ENCODE measurements at places on chromosomes 2 and 18.

DNA sequence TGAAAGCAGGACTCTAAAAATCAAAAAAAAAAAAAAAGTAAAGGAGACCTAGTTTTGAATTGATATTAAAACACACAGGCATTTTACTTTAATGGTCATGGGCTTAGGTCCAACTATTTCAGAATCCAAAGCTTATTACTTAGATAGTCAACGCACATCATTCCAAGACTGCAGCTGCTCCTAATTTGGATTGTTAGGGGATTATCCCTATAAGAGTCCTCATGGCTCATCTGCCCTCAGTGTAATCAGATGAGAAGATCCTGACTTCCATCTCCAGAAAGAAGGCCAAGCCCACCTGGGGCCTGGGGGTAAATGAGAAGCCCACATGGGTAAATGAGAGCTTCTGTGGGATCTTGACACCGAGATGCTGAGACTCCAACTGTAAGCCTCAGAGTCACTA is 424.2 kb downstream of the NRXN1 start:
- DNase-seq = no peak

GRCh38 chr2:53787614-53788289 is 908 bp downstream of the ERLEC1 start:
- peak; percentile 13 for DNase-seq

DNA sequence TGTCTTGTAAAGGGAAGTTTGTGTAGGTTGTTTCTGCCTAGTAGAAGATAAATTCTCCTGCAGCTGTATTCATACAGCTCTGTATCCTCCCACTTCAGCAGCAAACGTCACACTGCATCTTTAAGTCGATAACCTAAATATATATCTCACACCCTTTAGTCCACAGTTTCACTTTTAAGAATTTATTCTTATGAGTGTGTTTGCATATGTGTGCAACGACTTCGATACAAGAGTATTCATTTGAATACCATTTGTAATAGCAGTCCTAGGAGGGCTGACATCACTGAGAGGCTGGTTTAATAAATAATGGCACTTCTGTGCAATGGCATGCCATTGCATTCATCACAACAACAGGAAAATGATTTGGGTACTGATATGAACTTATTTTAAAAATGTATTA is 63.8 kb upstream of the MSH6 start:
- DNase-seq = no peak

DNA sequence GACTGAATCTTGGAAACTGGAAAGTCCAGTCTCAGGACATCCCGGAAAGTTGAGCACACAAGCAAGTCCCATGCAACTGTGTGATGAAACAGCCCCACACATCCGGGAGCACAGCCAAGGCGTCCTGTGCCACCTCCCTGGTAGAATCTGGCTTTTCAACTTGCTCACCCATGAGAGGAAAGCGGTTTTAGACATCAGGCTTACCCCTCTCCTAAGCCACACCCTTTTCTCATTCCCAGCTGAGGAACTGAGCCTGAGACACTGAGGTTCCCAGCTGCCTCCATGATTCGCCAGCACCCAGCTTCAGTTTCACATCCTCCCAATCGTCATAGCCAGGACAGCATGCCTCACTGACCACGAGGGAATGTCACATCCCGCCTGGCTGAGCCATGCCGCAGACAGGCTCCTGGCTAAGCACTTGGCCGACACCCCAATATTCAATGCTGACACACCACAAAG is 60.3 kb downstream of the STEAP3 start:
- no peak for DNase-seq

GRCh38 chr2:138421971-138422335 is 79.6 kb upstream of the SPOPL start:
- no peak for DNase-seq

DNA sequence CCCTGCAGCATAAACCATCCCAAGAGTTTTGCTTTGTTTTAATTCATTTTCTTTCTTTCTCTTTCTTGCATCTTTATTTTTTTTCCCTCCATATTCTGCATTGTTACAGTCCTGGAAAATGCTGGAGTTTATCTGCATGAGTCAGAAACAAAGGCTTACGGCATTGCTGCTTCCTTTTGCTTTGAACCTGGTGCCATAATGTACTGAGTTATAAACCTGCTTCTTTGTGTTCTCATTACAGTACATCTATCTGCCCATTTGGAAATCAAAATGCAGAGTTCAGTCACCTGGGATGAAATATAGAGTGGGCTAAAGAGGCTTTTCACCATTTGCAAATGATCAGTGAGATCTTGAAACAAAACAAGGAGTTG is 1009.2 kb upstream of the FANCL start:
- no peak for DNase-seq

- no peak for DNase-seq
Measured at GRCh38 chr18:25672490-25672889, 320.5 kb upstream of the ZNF521 start.

- DNase-seq = no peak
Measured at GRCh38 chr2:124623560-124623959, 598.5 kb downstream of the CNTNAP5 start.

DNA sequence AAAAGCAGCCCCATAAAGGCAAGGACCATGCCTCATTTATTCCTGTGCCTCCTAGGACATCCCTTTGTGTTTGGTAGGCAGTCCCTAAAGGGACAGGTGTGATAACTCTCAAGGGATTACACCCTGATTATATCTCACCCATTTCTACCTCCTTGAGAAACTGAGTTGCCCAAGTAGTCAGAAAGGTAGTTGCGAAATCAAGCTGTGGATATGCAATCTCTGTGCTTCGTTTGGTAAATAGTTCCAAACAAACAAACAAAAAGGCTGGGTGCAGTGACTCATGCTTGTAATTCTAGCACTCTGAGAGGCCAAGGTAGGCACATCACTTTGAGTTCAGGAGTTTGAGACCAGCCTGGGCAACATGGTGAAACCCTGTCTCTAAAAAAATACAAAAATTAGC is 100.2 kb upstream of the ARL5A start:
- DNase-seq = no peak

DNA sequence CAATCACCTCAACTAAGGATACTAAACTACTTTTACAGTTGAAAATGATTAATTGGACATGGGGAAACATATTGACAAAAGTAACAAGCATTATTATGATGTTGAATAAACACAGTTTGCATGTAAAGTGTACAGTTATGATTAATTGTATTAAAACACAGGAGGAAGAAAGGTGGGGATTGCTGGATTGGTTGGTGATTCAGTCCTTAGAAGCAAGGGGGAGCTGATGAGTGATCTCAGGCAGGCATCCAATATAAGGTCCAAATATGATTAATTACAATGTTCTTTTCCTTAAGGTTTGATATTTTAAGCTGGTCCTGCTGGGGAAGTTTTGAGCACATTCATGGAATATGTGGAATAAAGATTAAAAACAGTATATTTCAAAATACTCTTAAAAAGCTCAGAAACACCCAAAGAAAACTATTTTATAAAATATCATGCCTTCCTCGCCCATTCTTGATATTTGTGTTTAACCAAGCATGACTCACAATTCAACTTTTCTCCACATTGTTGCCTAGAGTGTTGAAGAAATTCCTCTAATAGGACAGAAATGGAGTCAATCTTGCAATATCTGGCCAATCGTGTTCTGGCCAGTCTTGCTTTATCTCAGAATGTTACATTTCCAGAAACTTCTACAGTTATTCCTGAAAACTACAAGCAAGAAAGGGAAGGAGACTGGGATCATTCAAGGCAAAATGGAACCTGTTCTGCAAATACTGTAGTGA is 268.2 kb downstream of the RPIA start:
- DNase-seq = no peak

DNA sequence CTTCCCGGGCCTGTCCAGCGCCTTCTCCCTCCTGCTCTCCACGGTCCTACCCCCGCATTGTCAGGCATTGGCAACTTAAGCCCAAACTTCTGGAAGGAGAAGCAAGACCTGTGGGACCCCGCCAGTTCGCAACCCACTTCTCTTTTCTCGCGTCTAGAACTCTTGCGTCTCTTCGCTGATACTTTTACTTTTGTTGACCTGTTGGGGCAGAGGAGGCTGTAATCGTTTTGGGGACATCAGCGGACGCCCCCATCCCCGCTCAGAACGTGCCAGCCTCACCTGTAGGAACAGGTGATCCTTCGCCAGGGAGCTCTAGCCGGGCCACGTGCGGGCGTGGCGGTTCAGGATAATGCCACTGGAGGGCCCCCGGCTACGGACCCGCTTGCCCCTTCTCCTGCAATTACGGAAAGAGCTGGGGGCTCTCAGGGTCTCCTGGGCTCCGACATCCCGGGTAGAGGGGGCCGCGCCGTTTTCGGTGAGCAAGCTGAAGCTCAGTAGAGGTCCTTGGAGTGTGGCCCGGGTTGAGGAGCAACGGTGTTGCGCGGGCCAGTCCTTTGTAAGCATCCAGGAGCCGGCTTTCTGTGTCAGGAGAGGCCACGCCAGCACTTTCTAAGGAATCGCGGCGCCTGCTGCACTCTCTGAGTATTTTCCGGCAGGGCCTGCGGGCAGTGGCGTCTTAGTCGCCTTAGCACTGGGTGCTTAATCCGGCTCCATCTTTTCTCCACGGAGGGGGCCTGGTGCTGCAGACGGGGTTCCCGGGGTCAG is 1.6 kb downstream of the MTCL1 start:
- no peak for DNase-seq

DNA sequence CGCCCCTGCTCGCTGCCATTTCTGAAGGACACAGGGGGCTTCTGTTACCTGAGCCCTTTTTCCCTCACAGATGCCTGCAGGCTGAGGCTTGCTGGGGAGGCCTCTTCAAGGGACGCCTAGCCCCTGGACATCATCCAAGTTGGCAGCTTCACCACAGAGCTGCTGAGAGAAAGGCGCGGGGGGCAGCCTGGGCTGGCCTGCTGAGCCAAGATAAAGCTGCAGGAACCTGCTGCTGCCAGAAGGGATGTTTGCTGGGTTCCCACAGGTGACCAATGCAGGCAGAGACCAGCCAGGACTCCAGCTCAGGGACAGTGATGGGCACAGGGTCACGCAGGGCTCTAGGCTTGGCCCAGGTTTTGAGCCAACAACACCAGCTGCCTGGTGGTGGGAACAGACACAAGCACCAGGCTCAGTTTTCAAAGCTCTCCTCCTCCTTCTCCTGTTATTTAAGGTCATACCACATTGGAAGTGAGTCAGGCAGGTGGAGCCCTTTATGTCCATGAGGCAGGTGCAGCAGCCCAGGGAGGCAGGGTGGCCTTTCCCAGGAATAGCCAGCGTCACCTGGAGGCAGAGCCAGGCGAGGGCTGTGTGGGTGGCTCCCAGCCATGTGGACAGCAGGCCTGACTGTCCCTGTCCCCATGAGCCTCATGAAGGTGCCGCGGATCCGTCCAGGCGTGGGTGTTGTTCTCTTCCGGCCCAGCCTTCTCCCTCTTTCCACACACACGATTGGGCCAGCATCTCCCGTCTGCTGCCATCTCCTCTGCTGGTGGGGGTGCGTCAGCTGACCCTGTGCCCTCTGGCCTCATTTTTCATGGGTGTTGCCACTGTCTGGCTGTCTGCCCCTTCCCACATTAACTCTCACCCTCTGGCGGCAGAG is 515.5 kb upstream of the MYT1L start:
- DNase-seq = no peak

DNA sequence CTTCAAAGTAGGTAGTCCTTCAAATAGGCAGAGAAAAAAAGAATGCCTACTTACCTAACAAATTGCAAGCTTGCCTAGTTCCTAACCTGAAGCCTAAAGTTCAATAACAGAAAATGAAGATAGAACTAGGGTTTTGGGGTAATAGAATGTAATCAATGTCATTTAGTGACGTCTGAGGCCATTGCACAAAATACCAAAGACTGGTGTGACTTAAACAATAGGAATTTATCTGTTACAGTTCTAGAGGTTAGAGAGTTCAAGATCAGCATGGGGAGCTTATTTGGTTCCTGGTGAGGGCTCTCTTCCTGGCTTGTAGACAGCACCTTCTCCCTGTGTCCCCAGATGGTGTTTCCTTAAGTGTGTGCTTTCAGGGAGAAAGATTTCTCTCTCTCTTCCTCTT is 4.7 kb upstream of the NPC1 start:
- DNase-seq = no peak

DNA sequence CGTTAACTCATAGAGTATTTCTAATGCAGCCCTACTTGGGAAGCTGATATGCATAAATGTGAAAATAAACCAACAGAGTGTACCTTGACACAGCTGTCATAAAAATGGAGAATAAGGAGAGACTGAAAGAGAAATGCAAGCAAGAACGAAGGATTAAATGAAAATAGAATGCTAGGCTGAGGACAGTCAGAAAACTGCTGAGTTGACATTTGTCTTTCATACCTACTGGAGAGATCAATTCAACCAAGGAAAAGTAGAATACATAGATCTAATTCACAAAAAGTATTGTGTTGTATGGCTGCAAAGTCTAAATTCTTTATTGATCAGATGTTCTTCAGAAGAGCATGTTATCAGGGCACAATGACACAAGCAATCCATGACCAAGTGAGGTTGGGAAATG is 112.0 kb downstream of the EPHA4 start:
- no peak for DNase-seq

- no peak for DNase-seq
Measured at GRCh38 chr2:201957091-201957490, 76.6 kb upstream of the FZD7 start.

DNA sequence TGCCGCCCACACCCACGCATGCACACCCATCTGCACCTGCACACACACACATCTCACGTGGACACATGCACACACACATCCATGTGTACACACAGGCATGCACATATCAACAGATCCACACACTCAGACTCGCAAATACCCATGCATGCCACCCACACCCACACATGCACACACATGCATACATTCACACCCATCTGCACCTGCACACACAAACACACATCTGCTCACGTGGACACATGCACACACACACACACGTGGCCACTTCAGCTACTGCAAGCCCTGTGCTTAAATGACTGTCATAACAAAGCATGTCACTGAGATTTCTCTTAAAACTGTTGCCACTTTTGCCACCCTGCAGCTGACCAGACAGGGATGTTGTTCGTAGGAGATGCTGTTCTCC is 186.6 kb downstream of the SNTG2 start:
- DNase-seq = no peak

- no peak for DNase-seq
Measured at GRCh38 chr2:25491966-25492532, 150.3 kb upstream of the DNMT3A start.

GRCh38 chr2:237539681-237540080 is 26.7 kb upstream of the PRLH start:
- DNase-seq = no peak

DNA sequence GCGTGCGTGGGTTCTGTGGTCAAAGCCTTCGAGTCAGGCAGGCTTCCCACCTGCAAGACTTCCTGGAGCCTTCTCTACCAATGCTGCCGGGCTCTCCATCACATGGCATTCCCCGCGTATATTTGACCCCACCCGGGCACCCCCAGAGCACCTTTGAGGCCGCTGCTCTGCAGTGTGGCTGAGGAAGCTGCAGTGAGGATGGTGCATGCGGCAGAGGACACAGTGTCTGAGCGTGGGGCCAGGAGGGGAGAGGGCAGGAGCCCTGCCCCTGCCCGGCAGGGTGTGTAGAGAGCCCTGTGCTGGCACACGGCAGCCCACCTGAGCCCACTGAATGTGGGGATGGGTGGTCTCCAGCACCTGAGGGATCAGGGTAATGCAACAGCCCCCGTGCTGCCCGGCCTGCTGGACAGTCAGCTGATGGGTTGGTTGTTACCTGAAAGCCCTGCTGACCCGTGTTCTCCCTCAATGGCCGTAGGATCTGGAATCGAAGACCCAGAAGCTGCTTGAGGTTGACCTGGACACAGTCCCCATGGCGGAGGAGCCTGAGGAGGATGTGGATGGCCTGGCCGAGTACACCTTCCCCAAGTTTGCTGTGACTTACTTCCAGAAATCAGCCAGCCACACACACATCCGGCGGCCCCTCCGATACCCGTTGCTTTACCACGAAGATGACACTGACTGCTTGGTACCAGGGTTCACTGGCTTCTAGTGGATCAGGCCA is 36.8 kb upstream of the GPR17 start:
- no peak for DNase-seq
